ENCODE measurements at places on chromosomes 5 and 9. TPM values are rescaled to one million over a fixed set of nuclear protein-coding genes. Genes with fewer than 3 reads are reported as not detected.

PCDHGA2 gene
- polyA plus RNA-seq, result not detected

FLT4 gene
- not detected for polyA plus RNA-seq

HMGCS1 gene
- 17.6 TPM for polyA plus RNA-seq

DNA sequence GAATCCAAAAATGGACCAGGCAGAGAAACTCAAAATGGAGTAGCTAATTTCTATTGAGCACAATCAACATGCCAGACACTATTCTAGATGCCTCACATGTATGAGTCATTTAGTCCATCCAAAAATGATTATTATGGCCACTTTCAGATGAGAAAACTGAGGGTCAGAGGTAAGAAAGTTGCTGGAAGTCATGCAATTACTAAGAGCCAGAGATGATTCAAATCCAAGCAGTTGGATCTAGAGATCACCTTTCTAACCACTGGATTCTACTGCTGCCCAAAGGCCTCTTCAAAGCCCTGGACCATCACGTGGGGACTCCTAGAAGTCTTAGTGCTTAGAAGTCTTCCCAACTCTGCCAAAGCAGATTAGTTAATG lies 51.8 kb upstream of the HMHB1 start:
- no peak overlapping the region for H3K4me3 ChIP-seq
- no peaks in the 10 kb centered on the region for H3K36me3 ChIP-seq
- DNase-seq, result no peak
- no peak overlapping the region for H3K27ac ChIP-seq
- no peaks in the 10 kb centered on the region for H3K27me3 ChIP-seq

DNA sequence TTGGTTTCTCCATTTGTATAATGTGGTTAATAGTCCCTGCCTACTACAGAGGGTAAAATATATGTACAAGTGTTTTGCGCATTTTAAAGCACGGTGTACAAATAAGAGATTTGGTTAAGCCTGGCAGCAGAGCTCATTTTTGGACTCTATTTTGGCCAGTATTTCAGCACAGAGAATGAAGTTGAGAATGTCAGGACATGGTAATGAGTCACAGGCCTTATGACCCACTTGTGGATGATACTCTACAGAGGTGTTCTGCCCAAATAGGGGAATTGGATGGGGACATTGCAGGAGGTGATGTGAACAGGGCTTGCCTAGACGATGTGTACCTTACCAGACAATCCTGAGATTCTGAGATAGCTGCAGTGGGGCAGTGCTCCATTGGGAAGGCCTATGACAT lies 50.6 kb downstream of the MELK start:
- H3K27me3 ChIP-seq, result no peaks in the 10 kb centered on the region
- DNase-seq, result no peak
- H3K27ac ChIP-seq, result no peak overlapping the region
- no peak overlapping the region for H3K4me3 ChIP-seq
- H3K4me1 ChIP-seq, result no peaks in the 10 kb centered on the region

GRCh38 chr9:85515021-85515420 lies 226.7 kb downstream of the AGTPBP1 start:
- no peak for DNase-seq
- peaks cover 27% of the 10 kb centered on the region for H3K27me3 ChIP-seq
- no peak overlapping the region for H3K27ac ChIP-seq
- no peaks in the 10 kb centered on the region for H3K36me3 ChIP-seq
- no peaks in the 10 kb centered on the region for H3K4me1 ChIP-seq

- no peak overlapping the region for H3K4me3 ChIP-seq
- no peaks in the 10 kb centered on the region for H3K4me1 ChIP-seq
- peaks cover 15% of the 10 kb centered on the region for H3K27me3 ChIP-seq
- no peaks in the 10 kb centered on the region for H3K36me3 ChIP-seq
- DNase-seq, result no peak
These were observed 113.1 kb downstream of the HTR4 start for GRCh38 chr5:148541054-148541835.
